Omental fat pad (tissue), 4 donors: ENCODE measurements at places on chromosomes 5 and 9.

DNA sequence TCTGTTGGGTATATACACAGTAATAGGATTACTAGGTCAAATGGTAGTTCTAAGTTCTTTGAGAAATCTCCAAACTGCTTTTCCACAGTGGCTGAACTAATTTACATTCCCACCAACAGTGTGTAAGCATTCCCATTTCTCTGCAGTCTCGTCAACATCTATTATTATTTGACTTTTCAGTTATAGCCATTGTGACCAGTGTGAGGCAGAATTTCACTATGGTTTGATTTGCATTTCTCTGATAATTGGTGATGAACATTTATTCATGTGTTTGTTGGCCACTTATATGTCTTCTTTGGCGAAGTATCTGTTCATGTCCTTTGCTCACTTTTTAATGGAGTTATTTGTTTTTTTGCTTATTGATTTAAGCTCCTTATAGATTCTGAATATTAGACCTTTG lies 596.2 kb upstream of the DAB2 start:
- no peak for DNase-seq

DNA sequence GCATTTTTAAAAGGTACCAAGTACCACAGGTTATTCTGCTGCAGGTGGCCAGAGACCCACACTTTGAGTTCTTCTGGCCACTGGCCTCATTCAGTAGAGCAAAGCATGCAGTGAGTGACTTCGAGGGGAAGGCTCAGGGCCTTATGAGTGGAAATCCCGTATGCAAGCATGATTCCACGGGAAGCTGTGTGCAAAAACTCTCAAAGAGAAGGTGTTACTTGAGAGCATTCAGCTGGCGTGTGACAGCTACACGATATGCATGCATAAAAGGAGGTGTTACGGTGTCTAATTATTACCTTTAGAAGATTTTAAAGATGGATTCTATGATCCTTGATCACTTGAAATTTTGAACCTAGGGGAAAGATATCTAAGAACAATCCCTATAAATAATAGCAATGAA lies 160.3 kb downstream of the ENC1 start:
- DNase-seq, result no peak

DNA sequence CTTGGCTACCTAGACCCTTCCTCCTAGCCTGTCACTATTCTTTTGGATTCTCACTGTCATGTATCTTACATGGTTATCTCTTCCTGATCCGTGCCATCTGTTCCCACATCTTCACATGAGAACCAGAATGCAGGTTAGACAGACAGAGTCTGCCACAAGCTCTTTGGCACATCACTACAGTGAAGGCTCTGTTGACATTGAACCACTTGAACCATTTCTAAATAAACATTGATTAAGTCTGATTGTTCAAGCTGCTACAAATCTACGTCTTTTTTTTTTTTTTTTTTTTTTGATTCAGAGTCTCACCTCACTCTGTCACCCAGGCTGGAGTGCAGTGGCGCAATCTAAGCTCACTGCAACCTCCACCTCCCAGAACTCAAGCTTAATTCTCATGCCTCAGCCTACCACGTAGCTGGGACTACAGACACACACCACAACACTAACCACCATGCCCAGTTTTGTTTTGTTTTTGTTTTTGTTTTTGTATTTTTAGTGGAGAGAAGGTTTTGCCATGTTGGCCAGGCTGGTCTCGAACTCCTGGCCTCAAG lies 85.1 kb upstream of the LRRTM2 start:
- no peak for DNase-seq

DNA sequence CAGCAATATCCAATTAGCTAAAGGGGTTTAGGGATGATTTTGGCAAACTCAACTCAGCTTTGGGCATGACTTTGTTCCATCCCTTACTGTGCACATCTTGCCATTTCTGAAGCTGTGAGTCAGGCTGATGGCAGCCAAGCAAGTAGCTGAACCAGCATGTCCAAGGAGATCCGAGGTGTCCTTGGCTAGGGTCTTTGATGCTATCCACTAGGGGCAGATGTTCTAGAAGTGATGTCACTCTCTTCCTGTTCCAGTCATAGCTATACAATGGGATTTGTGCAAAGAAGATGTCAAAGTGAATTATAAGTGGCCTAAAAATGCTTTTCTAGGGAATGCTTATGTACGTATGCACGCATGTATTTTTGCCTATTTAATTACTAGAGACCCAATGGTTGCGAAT lies 160.8 kb upstream of the PAPPA start:
- DNase-seq, result no peak

- no peak for DNase-seq
These were observed 289.4 kb downstream of the DMAC1 start for GRCh38 chr9:7510199-7510598.

DNA sequence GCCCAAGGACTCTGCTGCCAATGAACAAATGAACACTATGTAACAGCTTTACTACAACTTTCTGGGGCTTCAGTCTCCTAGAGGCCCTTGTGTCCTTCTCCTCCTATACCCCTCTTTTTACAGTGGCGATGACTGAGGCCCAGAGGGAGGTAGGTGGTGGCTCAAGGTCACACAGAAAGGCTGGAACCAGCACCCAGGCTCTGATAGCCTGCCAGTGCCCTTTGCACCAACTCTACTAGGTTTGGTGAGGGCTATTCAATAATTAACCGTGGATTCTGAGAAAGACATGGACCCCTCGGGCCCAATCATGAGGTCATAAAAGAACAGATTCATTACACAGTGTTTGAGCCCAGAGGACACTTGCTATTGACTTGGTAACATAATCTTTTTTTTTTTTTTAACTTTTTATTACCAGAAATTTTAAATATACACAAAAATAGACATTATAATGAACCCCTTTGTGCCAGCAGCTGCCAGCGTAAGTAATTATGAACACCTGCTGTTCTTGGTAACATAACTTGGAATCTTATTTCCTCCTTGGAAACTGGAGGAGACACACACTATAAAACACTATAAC lies 6.1 kb upstream of the ALDH1B1 start:
- no peak for DNase-seq

DNA sequence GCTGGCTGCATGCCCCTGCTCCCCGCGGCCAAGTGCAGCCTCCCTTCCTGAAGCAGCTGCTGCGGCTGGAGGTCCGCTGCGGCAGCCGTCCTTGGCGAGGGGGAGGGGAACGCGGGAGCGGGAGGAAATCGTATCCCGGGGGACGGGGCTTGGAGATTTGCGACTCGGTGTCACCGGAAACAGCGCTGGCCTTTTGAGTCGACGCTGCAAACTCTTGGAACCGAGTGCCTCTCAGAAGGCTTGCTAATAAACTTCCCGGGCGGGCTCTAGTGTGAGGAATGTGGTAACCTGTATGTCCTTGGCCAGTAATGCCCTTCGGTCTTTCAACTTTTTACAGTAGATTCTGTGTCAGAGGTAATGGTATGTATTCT lies 82.7 kb downstream of the PTPDC1 start:
- peak; percentile 54 for DNase-seq

- DNase-seq, result no peak
These were observed 137.8 kb downstream of the KCNIP1 start for GRCh38 chr5:170641589-170642031.

DNA sequence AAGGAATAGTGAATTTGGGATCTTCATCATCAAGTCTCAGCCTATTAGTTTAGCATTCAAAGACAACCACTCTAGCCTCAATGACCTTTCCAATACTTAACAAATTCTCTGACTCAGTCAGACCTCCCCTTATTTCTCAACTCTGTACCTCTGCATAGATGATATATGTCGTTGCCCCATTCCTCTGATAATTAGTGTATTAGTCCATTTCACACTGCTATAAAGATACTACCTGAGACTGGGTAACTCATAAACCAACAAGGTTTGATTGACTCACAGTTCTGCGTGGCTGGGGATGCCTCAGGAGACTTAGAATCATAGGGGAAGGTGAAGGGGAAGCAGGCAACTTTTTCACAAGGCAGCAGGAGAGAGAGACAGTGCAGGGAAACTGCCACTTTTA lies 8.9 kb downstream of the MRPL22 start:
- DNase-seq, result no peak

- no peak for DNase-seq
These were observed at the start of gene NIM1K for GRCh38 chr5:43191740-43192557. TSS of gene NIM1K (plus strand) at chr5:43192225. CDS start at chr5:43245776, 53,551 bp downstream.

GRCh38 chr9:123584202-123585176 lies 228.5 kb downstream of the CRB2 start:
- DNase-seq, result no peak

GRCh38 chr5:54792611-54793404 lies 192.6 kb downstream of the ESM1 start:
- no peak for DNase-seq

DNA sequence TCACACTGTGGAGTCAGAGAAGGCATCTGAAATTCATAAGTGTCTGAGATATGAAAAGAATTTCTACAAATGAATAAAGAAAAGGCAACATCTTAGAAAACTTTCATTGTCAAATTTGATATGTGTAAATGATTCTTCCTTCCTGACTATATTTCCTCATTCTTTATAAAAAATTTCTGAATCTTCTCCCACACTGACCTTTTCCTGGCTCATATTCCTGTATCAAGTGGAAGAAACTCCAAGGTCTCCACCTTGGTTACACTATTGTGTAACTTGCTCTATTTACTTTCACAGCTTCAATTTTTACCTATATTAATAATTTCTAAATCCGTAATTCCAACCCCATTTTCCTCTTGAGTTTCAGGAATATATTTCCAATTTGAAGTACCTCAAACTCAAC lies 93.5 kb upstream of the FBXL7 start:
- DNase-seq, result no peak

DNA sequence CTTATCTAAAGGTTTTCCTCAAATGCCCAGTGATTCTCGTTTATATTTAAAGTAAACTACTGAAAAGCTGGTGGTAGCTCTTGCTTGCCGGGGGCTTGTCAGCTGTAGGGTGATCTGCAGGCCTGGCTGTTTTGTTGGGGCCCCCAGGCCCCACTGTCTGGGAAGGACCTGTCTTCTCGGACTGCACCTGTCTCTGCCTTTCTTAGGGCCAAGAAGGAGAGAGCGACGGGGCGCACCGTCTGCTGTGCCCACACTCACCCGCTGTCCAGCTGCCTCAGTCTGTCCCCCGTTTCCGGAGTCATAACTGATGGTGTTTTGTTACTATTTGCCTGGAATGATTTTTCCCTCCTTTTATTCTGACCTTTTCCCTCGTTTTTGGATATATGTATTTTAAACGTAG lies 94.1 kb upstream of the CACNA1B start:
- no peak for DNase-seq

GRCh38 chr5:150060471-150060870 lies 25.9 kb downstream of the CSF1R start:
- DNase-seq, result no peak

DNA sequence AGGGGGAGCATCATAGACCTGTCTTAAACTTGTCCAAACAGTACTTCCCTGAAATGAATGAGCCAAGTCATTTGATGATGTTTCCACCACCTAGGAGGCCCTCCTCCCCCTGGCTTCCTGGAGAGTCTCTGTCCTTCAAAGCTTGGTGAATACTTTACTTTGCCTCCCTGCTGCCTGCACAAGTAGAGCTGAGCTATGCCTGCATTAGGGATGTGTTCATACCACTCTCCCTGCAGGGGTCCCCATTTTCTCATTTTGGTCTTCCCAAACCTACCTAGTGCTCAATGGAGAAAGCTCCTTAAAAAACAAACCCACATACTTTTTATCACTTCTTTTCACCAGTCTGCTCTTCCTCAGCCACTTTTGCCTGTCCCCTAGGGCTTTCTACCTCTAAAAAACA lies 7.7 kb downstream of the CCNI2 start:
- DNase-seq, result no peak

GRCh38 chr9:4739587-4740387 lies 1.2 kb downstream of the AK3 start:
- no peak for DNase-seq

DNA sequence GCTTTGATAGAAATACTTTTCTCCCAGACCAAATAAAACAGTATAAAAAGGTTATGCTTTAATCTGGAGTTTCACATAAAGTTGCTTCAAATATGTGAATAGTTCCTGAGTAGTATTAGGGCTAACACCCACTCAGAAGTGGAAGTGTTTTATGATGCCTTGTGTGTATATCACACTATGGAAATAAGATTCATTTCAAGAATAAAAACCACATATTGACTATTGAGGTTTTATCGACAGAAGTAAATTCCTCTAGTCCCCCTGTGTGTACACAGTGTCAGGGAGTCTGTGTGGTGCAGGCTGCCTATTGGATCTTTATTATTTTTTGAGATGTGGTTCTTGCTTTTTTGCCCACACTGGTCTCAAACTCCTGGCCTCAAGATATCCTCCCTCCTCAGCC lies 20.8 kb upstream of the LRRTM2 start:
- no peak for DNase-seq

DNA sequence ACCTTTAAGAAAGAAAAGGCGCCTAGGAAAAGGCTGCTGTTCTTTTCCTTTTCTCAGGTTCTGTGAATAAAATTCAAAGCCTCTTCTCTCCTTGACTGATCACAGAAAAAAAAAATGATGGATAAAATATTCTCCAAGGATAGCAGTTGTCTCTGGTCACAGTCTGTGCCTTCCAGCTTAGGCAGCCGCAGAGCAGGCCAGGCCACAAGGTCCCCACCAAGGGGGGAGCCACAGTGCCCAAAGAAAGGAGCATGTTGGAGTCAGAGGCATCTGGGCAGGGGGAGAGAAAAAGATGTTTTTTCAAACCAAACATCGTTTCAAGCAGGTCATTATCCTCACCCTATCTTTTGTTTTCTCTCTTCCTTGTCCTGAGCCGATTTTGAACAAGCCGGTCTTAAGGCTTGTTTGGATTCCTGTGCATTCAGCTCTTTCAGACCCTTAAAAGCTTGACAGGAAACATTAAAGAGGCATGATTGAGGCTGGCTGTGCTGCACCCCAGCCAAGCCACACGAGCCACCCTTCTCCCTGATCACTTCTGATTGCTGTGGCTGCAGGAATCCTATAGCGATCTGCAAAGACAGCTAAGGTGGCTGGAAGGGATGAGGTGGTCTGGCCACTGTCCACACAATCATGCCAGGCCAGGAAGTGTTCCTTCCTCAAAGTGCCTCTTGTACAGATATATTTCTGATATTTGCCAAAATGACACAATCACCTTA lies 284.6 kb upstream of the TLE4 start:
- DNase-seq, result no peak
